Stimulated activated naive B cell treated with anti-CD40 and anti-IgM and Interleukin-4, amounts not matched to agents 10 μg/mL and 1 μg/mL and 100 μg/mL, for 72 hours (primary cell): ENCODE measurements at places on chromosomes 16 and 17.

DNA sequence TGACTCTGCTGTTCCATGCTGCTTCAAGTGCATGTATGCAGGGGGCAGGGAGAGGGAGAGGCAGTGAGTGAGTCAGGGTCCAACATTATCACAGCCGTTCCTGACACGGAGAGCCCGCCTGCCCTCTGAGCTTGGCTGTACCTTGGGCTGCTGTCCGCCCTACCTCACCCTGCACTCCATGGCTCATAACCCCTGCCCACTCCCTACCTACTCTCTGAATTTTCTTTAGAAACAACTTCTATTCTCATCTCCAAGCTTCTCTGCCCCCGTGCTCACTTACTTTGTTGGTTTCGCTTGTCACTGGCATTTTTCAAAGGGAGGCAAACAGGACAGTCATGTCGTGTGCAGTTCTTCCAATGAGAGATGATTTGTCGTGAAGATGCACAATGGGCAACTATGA is 74.4 kb upstream of the TRAP1 start:
- H3K36me3 ChIP-seq: peaks cover 29% of the 10 kb centered on the region
- no peak overlapping the region for H3K4me3 ChIP-seq
- no peak for DNase-seq

DNA sequence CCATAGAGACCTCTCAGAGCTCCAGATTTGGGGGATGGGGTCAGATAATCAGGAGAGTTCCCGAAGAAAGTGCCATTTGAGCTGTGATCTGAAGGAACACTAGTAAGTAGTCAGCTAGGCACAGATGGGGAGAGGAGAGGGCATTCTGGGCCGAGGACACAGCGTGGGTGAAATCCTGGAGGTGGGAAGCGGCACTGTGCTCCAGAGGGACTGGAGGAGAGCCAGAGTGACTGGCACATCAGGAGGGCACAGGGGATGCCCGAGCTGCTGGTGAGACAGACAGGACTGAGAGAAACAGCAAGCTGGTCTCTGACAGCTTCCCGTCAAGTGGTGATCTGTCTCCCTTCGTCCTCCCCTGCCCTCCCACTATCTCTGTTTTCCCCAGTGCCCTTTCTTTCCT is 40.6 kb downstream of the KNOP1 start:
- no peaks in the 10 kb centered on the region for H3K4me1 ChIP-seq
- DNase-seq: no peak
- peaks cover 48% of the 10 kb centered on the region for H3K36me3 ChIP-seq
- H3K4me3 ChIP-seq: no peak overlapping the region

DNA sequence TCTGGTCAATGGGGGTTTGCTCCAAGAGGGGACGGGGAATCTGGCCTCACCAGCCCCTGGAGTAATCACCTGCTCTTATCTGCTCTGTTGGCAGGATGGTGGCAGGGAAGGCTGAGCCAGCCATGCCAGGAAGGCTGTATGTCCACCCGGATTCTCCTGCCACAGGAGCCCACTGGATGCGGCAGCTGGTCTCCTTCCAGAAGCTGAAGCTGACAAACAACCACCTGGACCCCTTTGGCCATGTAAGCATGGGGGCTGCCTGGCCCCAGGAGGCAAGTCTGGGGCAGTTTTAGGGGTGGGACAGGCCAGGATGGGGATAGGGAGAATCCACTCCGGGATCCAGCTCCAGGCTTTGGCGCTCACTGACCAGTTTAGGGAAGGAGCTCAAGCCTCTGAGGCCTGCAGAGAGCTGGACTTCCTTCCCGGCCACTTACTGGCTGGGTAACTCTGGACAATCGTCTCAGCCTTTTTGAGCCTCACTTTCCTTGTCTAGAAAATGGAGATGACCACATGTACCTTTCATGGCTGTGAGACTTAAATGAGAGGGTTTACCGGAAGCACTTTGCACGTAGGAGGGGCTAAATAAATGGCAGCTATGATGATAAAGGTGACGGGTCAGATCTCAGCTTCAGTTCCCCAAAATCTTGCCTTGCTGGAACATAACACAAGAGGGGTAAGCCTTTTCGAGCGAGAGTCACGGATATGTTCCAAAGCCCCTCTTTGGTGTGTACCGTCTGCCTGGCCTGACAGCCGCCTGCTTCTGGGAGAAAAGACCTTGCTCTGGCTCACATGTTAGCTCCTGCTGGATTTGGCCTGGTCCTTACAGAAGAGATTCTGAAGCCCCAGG is 15.4 kb downstream of the TBX4 start:
- DNase-seq: no peak
- H3K4me1 ChIP-seq: peaks cover 23% of the 10 kb centered on the region
- H3K27me3 ChIP-seq: peaks cover 39% of the 10 kb centered on the region
- H3K4me3 ChIP-seq: peak overlapping the region; percentile 16
- H3K27ac ChIP-seq: no peak overlapping the region

GRCh38 chr17:10177913-10178505 is 20.4 kb downstream of the GAS7 start:
- no peak for DNase-seq
- peaks cover 9% of the 10 kb centered on the region for H3K4me1 ChIP-seq
- H3K36me3 ChIP-seq: no peaks in the 10 kb centered on the region
- H3K27ac ChIP-seq: no peak overlapping the region
- no peaks in the 10 kb centered on the region for H3K27me3 ChIP-seq

DNA sequence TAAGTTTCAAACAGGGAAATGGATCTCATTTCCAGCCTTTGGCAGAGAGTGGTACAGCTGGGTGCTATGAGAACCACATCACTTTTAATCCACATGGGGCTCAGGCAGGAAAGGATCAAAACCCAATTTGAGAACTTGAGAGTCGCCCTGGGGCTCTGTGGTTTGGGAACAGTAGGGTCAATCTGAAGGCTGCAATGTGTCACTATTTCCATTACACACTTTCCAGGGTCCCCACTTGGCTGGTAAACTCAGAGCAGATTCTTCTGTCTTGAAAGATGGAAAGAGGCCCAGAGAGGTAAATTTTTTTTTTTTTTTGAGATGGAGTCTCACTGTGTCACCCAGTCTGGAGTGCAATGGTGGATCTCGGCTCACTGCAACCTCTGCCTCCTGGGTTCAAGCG is 6.7 kb upstream of the HIGD1B start:
- H3K4me3 ChIP-seq: no peak overlapping the region
- no peak for DNase-seq
- no peak overlapping the region for H3K27ac ChIP-seq
- H3K4me1 ChIP-seq: peaks cover 6% of the 10 kb centered on the region

GRCh38 chr17:69608808-69609472 is 194.4 kb downstream of the MAP2K6 start:
- H3K27ac ChIP-seq: no peak overlapping the region
- peaks cover 7% of the 10 kb centered on the region for H3K27me3 ChIP-seq
- H3K4me1 ChIP-seq: peaks cover 27% of the 10 kb centered on the region
- DNase-seq: no peak
- peaks cover 2% of the 10 kb centered on the region for H3K36me3 ChIP-seq

DNA sequence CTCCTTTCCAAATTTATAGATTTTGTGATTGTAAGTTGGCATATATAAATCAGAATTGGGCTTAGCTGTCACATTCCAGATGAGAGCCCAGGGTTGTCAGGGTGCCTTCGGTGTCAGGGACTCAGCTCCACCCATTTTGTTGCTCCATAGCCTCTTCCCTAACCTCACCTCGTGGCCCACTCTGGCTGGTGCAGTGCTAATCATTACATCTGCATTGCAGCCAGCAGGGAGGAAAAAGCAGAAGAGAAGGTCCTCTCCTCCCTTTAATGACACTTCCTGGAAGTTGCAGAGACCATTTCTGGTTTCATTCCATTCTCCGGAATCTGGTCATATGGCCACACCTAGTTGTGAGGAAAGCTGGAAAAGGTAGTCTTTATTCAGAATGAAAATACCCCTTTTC is 113.3 kb downstream of the CCT6B start:
- no peaks in the 10 kb centered on the region for H3K27me3 ChIP-seq
- H3K4me3 ChIP-seq: no peak overlapping the region
- H3K4me1 ChIP-seq: no peaks in the 10 kb centered on the region
- H3K27ac ChIP-seq: no peak overlapping the region
- no peaks in the 10 kb centered on the region for H3K36me3 ChIP-seq

GRCh38 chr17:4742629-4743028 is 2.9 kb upstream of the CXCL16 start:
- H3K36me3 ChIP-seq: no peaks in the 10 kb centered on the region
- peaks cover 26% of the 10 kb centered on the region for H3K4me1 ChIP-seq
- no peak overlapping the region for H3K4me3 ChIP-seq
- H3K27ac ChIP-seq: no peak overlapping the region
- no peak for DNase-seq
